ENCODE measurements at places on chromosomes 1 and 21.

GRCh38 chr1:29389533-29390041, 153.3 kb downstream of the PTPRU start:
- no peak for DNase-seq

GRCh38 chr1:224358237-224358636, 1.6 kb downstream of the CNIH4 start:
- DNase-seq = no peak

DNA sequence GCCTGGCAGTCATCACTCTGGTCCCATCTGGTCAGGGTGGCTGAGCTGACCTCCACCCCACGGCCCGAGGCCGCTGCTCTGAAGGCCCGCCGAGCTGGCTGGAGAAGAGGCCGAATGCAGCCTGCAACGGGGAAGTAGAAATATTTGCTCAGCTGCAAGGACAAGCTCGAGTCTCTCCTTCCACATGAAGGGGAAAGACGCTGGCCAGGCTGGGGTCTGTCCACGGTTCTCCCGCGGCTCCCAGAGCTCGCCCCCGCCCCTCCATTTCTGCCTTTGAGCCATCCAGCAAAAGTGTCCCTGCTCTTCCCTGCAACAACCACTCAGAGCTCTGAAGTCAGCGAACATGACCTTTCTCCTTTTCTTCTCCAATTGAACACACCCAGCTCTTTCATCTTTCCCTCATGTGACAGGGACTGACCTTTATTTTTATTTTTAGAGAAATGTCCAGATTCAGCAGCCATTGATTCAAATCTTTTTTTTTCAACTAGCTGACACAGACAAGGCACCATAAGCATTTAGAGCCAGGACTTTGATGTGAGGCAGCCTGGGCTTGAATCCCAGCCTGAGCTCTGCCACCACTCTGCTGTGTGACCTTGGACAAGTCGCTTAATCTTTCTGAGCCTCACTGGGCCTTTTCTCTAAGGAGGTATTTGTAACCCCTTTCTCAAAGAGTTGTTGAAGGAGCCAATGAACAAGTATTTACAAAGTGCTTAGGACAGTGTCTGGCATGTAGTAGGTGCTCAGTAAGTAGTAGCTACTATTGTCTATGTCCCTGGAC, 149.3 kb upstream of the WNT4 start:
- DNase-seq = no peak

GRCh38 chr1:198544265-198544664, 3.8 kb upstream of the ATP6V1G3 start:
- DNase-seq = no peak

DNA sequence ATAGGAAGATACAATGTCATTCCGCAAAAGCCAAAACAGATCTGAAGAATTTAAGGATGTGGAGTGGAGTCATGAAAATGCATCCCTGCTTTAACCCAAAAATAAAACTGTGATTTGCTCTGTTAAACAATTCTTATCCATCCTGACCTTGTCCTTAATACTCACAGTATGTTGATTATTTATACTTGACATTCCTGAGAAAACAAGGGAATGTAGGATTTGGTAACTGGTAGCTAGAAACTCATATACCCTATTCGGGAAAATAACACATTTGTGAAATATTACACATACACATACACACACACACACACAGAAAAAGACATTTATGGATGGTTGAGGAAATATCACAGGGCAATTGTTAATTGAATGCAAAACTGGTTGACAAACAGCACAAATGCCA, 80.2 kb downstream of the FMN2 start:
- DNase-seq = no peak

DNA sequence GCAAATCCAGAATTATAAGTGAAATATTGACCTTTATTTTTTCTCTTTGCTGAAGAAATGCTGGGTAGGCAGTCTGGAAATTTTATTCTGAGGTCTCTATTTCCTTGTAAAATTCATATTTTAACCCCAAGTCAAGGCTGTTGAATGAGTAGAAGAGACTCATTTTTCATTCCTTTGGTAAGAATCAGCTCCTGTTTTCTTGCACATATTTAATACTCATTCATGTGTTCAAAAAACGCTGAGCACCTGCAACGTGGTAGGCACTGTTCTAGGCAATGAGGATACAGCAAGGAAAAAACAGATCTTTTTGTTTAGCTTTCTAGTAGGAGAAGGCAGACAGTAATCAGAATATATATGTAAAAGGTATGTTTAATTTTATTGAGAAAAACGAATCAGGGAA, 1.5 kb downstream of the PRKAA2 start:
- DNase-seq = no peak

- DNase-seq = peak; percentile 12
These were observed 769 bp downstream of the GALE start for GRCh38 chr1:23799570-23800399.

- no peak for DNase-seq
These were observed 1.9 kb downstream of the CSMD2 start for GRCh38 chr1:34162852-34163766.

GRCh38 chr1:179881642-179882252, 338 bp upstream of the TOR1AIP1 start:
- no peak for DNase-seq

DNA sequence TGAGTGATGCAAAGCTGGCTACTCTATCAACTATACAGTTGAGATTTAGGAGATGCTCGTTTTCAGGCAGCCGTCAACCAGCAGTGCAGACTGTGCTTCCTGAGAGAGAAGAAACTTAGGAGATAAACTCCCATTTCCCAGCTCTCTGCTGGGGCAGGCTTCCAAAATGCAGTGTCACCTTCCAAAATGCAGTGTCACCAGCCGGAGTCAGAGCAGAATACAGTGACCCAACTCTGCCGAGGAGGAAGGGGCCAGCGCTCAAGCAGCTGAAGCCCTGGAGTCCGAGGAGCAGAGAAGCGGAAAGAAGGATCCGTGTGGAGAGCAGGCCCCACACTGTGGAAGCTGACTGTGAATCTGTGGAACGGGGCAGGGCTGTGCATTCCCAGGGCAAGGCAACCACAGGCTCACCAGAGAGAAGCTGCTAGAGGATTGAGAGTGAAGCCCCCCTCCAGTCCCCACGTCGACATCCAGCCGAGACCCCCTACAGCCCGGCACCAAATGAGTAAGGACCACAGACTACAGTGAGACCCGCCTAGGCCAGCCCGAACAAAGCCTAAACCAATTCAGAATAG, 703 bp upstream of the KRTAP12-1 start:
- no peak for DNase-seq

DNA sequence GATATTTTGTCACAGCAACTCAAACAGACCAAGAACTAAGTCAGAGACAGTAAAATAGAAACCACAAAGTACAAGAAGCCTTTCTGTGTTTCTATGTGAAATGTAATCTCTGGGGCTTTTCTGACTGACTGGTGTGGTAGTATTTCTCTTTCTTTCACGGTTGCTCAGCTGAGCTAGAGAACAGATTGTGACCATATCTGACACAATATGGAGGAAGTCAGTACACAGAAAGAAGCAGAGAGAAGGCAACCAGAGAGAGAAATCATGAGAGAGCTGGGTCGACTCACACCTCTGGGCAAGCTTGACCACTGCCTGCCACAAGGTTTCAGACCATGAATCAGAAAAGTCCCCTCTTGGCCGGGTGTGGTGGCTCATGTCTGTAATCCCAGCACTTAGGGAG, 208.9 kb upstream of the GREM2 start:
- DNase-seq = no peak

DNA sequence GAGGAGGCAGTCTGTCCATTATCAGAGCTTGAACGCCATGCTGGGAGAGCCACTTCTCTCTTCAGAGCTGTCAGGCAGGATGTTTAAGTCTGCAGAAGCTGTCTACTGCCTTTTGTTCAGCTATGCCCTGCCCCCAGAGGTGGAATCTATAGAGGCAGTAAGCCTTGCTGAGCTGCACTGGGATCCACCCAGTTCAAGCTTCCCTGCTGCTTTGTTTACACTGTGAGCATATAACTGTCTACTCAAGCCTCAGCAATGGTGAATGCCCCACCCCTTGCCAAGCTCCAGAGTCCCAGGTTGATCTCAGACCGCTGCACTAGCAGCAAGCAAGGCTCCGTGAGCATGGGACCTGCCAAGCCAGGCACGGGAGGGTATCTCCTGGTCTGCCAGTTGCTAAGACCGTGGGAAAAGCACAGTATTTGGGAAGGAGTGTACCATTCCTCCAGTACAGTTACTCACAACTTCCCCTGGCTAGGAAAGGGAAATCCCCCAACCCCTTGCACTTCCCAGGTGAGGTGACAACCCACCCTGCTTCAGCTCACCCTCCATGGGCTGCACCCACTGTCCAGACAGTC, 32.5 kb downstream of the RGS13 start:
- no peak for DNase-seq

DNA sequence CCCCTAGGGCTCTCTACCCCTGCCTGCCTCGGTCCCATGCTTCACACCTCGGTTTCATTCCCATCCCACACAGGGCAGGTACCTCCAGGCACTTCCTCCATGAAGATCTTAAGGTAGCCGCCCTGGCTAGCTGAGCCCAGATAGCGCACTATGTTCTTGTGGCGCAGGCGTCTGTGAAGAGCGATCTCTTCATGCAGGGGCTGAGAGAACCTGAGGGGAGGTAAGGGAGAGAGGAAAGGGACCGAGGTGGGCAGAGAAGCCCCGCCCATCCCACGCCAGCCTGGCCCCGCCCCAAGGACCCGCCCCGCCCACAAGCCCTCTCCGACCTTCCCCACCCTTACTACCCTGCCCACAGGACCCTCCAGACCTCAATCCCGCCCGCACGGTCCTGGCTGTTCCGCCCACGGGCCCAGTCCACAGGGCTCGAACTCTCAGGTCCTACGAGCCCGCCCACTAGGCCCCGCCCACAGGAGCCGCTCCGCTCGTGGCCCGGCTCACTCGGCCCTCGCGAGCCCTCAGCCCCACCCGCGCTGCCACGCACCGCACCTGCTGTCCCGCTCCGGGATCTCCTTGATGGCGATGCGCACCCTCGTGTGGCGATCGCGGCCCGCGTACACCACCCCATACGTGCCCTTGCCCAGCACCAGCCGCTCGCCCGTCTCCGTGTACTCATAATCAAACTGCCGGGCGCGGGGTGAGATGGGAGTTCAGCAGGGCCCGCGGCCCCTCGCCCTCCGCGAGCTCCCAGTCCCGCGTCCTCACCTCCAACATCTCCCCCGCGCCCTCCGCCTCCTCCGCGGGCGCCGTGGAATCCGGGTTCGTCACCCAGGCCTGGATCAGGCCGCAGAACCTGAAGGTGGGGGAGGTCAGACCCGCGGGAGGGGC, 6.4 kb downstream of the MAP3K6 start:
- DNase-seq = peak; percentile 46

GRCh38 chr1:119531606-119532323, 24.8 kb downstream of the HSD3B1 start:
- no peak for DNase-seq

DNA sequence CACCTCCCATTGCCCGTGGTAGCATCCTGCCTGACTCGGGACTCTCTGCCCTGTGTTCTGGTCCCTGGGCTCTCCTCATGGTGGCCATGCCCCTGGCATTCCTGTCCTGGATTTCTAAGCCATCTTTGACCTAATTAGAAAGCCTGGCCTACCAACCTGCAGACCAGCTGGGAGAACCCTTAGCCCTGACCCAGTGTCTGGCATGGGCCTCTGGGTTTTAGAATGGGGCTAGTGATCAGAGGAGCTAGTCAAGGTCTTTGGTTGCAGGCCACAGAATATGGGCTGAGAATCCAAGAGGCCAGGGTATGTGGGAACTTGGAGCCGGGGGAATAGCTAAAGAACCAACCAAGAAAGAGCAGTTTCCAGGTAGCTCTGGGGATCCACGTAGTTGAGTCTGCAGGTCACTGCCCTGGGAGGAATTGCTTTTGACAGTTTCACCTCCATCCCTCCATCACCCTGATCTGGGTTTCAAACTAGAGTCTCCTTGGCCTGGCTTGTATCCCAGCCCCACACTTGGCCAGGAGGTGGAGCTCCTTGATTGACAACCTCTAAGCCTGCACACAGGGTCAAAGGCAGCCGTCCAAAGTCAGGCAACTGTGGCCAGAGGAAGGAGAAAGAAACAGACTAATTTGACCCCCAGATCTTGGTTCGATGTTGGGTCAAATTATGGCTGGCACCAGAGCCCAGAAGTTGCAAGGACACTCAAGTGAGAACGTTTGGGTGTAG, 54.7 kb upstream of the ABCG1 start:
- peak; percentile 40 for DNase-seq

GRCh38 chr1:108100148-108100547, 100.0 kb downstream of the SLC25A24 start:
- DNase-seq = no peak

DNA sequence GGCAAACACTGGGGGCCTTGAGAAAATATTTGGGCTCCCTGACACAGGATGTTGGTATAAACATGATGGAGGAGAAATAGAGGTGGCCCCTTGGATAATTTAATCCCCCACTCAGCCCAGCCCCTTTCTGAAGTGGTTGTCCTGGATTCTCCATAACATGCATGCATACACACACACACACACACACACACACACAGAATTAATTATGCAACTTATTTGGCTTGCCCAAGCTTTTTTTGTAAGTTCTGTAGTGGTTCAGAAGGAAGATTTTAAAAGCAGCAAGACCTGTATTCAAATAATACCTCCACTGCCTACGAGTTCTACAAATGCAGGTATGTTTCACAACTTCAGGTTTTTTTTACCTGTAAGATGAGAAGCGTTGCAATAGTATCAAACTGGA, 15.0 kb downstream of the ATF3 start:
- DNase-seq = no peak

GRCh38 chr1:154756793-154757548, 113.1 kb downstream of the KCNN3 start:
- DNase-seq = no peak

DNA sequence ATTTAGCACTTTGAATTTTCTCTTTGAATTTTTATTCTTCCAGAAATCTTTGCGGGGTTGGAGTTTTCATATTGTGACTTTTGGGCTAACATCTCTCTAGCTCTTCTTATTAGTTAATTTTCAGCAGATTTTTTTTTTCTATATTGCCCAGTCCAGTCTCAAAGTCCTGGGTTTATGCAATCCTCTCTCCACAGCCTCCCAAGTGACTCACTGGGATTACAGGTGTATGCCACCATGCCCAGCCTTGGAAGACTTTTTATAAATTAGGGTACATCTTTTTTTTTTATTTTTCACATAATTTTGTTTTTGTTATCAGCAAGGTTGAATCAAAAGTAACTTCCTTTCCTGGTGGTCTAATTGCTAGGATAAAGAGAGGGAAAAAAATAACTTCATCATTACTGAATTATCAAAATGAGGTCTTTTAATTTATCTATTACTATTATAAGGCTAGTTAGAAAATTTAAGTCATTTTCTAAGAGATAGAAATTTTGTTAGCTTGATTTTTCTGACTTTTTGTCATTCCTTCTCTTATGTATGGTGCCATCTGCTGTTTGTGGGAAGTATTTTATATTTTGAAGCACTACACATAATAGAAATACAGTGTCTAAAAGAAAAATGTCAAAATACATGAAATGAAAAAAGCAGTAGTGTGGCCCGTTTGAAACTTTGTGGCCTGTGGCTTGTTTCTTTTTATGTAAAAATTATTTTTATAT, 273.4 kb upstream of the CACYBP start:
- no peak for DNase-seq

GRCh38 chr1:54697896-54698295, 17.8 kb upstream of the TTC4 start:
- DNase-seq = no peak

DNA sequence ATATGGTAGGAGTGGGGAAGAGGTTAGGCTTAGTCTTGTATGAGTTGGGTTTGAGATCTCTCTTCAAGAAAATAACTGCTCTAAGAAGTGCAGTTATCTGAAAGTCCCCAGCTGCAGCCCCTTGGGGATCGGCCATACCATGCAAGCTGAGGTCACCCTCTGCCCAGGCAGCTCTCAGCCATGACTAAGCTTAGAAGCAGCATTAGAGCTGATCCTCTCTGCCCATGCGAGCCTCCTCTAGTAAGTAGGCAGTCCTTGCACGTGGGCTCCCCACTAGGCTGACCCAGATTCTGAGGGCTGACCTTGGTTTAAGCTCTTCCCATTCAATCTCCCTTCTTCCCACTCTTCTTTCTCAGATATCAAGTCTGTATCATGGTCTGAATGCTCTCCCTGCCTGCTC, 121.0 kb upstream of the UBE2U start:
- no peak for DNase-seq

All from activated effector memory CD4-positive, alpha-beta T cell treated with Interleukin-2 at 50 U/mL for 16 hours (primary cell).